ENCODE measurements at places on chromosomes 7 and 10.

DNA sequence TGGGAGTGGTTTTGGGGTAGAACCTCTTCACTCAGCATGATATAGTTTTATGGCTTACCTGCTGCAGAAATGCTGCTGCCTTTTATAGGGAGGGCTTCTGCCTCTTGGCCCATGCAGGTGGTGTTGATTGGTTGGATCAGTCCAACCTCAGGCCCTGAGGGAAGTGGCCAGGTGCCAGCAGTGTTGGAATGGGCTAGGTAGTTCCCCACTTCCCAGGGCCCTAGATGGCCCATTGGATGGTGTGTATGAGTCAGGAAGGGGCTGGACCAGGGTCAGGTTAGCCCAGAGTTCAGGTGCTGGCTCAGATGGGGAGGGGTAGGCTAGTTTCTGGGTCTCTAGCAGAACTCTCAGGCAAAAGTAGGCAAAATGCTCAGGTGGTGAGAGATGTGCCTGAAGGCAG is 455.5 kb downstream of the CCSER2 start:
- no peak for DNase-seq

- DNase-seq, result no peak
Measured at GRCh38 chr7:22445140-22445743, 54.7 kb downstream of the STEAP1B start.

DNA sequence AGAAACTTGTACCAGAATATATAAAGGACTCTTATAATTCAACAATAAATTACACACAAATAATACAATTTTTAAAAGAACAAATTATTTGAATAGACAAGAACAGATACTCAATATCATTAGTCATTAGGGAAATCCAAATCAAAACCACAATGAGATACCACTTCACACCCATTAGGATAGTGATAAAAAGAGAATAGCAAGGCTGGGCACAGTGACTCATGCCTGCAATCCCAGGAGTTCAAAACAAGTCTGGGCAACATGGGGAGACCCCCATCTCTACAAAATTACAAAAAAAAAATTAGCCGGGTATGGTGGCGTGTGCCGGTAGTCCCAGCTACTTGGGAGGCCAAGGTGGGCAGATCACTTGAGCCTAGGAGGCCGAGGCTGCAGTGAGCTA is 52.2 kb upstream of the KCNIP2 start:
- no peak for DNase-seq

DNA sequence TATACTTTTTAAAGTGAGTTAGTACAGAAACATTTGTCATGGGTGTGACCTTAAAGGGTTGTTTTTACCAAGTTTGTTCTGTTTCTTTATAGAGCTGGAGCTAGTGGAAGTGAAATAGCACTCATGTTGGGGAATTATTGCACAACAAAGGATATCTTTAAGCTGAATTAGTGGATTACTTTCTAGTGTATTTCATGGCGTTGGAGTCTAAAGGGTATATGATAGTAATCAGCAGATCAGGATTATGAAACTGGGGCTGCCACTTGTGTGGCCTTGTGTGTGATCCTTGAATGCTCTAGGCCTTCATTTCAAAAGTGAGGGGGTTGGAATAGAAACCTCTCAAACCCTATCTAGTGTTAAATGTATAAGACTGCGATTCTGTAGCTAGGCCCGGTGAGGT is 123.6 kb downstream of the LYZL1 start:
- DNase-seq, result no peak

GRCh38 chr7:16028103-16028502 is 341.6 kb upstream of the MEOX2 start:
- no peak for DNase-seq

DNA sequence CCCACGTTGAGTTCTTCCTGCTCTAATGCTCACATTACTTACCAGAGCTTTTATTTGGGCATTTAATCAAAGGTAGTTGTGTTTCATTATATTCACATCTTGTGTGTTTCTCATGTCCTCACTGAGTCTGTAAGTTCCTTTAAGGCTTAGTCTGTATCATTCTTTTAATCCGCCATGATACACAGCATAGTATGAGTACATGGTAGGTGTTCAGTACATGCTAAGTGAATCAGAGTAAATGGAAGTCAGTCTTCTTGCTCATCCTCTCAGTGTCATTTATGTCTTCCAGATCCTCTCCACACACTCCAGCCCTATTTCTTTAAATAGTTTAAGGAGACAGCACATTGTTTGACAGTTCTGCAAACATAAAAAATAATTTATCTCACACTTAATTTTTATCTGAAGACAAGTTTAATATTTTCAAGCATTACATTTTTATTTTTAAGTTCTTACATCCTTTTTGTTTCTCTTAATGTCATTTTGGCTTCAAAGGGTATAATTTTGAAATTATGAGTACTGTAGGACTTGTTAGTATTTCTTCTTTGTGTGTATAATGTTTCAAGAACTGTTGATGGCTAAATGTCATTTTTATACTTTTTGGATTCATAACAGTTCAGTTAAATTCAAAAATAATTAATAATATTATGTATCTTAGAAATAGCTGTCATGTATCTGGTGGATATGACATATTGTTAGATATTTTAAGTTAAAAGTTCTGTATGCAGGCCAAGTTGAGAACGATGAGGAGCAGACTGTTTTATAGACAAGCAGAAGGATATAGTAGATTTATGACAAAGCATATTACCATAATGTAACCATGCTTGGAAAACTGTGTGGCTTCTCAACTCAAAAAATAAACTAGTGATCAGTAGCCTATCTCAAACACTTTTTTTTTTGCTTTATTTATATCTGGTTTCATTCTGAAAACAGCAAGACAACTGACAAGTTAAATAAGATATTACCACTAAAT is 342.7 kb downstream of the LRMDA start:
- no peak for DNase-seq

GRCh38 chr7:65746398-65746669 is 126.5 kb upstream of the VKORC1L1 start:
- no peak for DNase-seq

- no peak for DNase-seq
Measured at GRCh38 chr10:44198780-44199097, 186.2 kb downstream of the CXCL12 start.
